ENCODE measurements at places on chromosomes 12 and 14.

- no peak for DNase-seq
Observed at GRCh38 chr12:103097496-103097895, 140.0 kb downstream of the ASCL1 start.

- peak; percentile 78 for DNase-seq
Observed at GRCh38 chr12:59403259-59403932, 192.4 kb upstream of the SLC16A7 start.

GRCh38 chr14:98904677-98905076 lies 367.3 kb downstream of the BCL11B start:
- no peak for DNase-seq

DNA sequence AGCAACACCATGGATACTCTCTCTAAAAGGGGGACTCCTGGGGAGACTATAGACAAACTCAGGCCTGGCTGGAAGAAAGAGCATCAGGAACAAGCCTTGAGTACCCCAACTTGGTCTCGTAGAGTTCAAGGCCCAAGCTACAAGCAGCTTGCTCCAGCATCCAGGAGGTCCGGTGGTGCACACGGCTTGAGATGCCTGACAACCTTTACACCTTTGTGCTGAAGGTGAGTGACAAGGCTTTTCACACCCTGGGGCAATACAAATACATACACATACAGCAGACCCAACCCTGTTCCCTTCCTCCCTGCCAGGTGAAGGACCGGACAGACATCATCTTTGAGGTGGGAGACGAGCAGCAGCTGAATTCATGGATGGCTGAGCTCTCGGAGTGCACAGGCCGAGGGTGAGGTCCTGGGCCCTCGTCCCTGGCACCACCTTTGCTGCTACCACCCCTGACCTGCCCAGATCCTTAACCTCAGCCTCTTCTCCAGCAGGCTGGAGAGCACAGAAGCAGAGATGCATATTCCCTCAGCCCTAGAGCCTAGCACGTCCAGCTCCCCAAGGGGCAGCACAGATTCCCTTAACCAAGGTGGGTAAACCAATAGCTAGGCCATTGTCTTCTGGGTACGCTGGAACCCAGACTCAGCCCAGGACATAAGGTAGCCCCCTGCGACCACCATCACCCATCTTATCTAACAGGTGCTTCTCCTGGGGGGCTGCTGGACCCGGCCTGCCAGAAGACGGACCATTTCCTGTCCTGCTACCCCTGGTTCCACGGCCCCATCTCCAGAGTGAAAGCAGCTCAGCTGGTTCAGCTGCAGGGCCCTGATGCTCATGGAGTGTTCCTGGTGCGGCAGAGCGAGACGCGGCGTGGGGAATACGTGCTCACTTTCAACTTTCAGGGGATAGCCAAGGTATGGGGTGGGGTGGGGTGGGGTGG lies 41.2 kb downstream of the SH2B3 start:
- no peak for DNase-seq

GRCh38 chr12:123058980-123059379 lies 78.5 kb downstream of the ARL6IP4 start:
- no peak for DNase-seq

DNA sequence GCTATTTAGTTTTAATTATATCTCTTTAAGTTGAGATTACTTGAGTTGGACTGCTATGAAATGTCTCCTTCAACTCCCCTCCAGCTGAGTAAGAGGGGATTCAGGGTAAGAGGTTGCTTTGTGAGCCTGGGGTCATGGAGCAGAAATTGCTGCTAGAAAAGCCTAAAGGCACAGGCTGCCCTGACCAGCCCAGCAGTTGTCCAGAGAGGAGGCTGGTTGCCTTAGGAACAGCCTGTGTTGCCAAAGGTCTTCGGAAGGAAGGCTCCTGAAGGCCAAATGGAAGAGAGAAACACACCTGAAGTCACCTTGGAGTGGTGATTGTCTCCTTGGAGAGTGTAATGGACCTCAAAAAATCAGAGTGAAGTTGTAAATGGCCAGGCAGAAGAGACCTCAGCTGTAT lies 235.5 kb upstream of the PDE3A start:
- no peak for DNase-seq

- DNase-seq: no peak
Observed at GRCh38 chr12:120066341-120066740, 50.2 kb downstream of the RAB35 start.

GRCh38 chr12:53981634-53982565 lies 3.0 kb upstream of the HOXC10 start:
- DNase-seq: no peak
